ENCODE measurements at places on chromosomes 13 and 19. TPM values are rescaled to one million over a fixed set of nuclear protein-coding genes. Genes with fewer than 3 reads are reported as not detected.

- DNase-seq, result no peak
Observed at GRCh38 chr19:5580161-5580571, 12.4 kb upstream of the TINCR start.

- DNase-seq, result peak; percentile 97
Observed at GRCh38 chr19:55156202-55157063, 1.1 kb downstream of the TNNI3 start.

The UHRF1 gene
- total RNA-seq, result 34.1 TPM

DNA sequence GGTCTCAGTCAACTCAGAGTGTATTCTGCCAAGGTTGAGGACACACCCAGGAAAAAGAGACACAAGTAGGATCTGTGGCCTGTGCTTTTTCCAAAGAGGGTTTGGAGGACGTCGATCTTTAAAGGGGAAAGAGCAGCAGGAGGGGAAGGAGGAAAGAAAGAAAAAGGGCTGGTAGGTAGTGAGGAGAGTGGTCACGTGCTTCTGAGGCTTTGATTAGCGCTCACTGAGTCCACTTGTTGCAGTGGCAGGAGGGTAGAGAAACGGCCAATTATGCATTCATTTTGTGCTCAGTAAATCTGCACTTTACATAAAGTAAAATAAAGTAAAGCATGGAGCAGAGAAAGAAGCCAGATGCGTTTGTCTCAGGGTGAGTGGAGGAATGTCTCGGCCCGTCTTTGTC lies 126.0 kb upstream of the VSTM2B start:
- DNase-seq, result no peak

GRCh38 chr13:88429862-88430261 lies 758.7 kb downstream of the SLITRK5 start:
- no peak for DNase-seq

GRCh38 chr13:73702419-73703071 lies 431.7 kb downstream of the KLF12 start:
- no peak for DNase-seq

The ZNF723 gene
- total RNA-seq, result not detected

GRCh38 chr19:44180968-44181367 lies 16.1 kb downstream of the ZNF226 start:
- no peak for DNase-seq

The ATP4B gene
- total RNA-seq, result not detected

GRCh38 chr19:23273022-23273589 lies 22.9 kb upstream of the ZNF724 start:
- DNase-seq, result peak; percentile 38
